ENCODE measurements at places on chromosomes 12 and 14.

- no peak for DNase-seq
Measured at GRCh38 chr12:121538699-121539061, 42.1 kb downstream of the KDM2B start.

DNA sequence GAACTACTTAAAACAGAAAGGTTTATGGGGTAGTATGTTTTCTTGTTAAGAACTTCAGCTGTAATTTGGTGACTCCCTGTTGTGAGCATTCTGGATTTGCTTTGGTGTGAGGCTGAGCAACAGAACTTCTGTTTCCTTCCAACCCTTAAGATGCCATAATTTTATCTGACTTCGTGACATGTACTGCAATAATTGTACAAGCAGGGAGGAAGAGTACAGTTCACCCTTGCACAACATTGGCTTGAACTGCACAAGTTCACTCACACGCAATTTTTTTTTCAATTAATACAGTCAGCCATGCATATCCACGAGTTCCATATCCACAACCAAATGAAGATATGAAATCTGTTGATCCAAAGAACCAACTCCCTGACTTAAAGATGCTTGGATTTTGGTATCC lies 42.9 kb upstream of the ANKS1B start:
- DNase-seq: no peak

- no peak for DNase-seq
Measured at GRCh38 chr12:120687578-120688289, 785 bp downstream of the MLEC start.

GRCh38 chr12:132375747-132376463 lies 46.5 kb upstream of the GALNT9 start:
- no peak for DNase-seq

- DNase-seq: no peak
Measured at GRCh38 chr12:32490801-32491200, 91.4 kb downstream of the FGD4 start.

DNA sequence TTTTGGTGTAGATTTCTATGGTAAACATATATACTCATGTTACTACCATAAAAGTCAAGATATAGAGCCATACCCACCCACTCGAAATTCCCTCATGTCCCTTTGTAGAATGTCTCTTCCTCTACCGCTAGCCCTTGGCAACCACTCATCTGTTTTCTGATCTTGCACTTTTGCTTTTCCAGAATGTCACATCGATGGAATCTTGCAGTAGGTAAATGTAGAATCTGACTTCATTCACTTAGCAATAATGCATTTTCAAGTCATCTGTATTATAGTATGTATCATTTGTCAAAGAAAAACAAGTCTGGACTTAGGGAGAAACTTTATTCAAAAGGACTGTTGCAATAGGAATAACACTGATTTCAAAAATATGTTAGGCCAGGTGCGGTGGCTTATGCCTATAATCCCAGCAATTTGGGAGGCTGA lies 19.3 kb upstream of the CLEC2D start:
- DNase-seq: no peak

- no peak for DNase-seq
Measured at GRCh38 chr12:87925021-87925420, 104.2 kb downstream of the C12orf50 start.

GRCh38 chr12:47547077-47547476 lies 158.8 kb downstream of the RPAP3 start:
- no peak for DNase-seq

- DNase-seq: peak; percentile 33
Measured at GRCh38 chr14:71720978-71721624, 211.1 kb upstream of the RGS6 start.

- DNase-seq: peak; percentile 50
Measured at GRCh38 chr14:90820958-90821357, 4.7 kb upstream of the TTC7B start.

- peak; percentile 92 for DNase-seq
Measured at GRCh38 chr12:9118158-9118557, 2.4 kb upstream of the A2M start.

- DNase-seq: peak; percentile 12
Measured at GRCh38 chr14:35821564-35822411, 4.3 kb upstream of the BRMS1L start.

DNA sequence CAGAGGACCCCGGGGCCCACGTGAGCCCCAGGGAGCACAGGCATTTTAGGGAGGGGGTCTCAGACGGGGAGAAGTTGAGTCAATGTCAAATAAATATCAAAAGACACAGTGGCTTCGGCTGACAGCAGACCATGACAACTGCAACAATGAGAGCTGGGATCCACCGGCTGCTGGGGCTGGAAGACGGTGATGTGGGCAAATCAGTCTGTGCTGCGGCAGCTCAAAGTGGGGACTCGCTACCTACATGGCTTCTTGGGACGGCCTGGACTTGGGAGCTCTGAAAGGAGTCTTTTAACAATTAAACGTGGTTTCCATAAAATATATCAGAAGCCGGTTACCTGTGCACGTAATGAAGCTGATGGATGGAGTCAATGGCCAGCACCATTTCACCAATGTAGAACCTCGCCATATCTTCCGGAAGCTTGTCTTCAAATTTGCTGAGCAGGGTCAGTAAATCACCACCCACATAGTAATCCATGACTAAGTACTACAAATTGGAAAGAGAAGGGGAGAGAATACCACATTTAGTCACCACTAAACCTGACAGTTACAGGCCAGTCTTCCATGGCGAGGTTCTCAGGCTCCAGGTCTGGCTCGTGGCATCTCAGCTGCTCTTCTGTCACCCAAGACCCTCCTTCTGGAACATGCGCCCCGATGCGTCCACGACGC lies 58.0 kb downstream of the CDC42BPB start:
- no peak for DNase-seq

- peak; percentile 22 for DNase-seq
Measured at GRCh38 chr12:118237052-118237665, 101.2 kb downstream of the PEBP1 start.

- no peak for DNase-seq
Measured at GRCh38 chr14:36979863-36980262, 192.5 kb downstream of the SLC25A21 start.

DNA sequence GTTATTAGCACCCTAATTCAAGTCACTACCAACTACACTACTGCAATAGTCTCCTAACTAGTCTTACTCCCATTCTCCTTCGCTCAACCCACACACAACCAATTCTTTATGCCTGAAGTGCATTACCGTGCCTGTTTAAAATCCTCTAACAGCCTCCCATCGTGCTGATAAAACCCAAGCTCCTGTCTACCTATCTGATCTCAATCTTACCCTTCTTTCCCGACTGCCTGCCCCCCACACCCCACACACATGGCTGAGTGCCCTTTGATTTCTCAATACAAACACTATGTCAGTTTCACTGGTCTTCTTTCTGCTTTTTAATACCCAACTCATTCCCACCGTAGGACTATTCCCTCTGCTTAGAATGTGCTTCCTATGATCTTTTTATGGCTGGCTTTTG lies 59.9 kb downstream of the SPPL3 start:
- no peak for DNase-seq

DNA sequence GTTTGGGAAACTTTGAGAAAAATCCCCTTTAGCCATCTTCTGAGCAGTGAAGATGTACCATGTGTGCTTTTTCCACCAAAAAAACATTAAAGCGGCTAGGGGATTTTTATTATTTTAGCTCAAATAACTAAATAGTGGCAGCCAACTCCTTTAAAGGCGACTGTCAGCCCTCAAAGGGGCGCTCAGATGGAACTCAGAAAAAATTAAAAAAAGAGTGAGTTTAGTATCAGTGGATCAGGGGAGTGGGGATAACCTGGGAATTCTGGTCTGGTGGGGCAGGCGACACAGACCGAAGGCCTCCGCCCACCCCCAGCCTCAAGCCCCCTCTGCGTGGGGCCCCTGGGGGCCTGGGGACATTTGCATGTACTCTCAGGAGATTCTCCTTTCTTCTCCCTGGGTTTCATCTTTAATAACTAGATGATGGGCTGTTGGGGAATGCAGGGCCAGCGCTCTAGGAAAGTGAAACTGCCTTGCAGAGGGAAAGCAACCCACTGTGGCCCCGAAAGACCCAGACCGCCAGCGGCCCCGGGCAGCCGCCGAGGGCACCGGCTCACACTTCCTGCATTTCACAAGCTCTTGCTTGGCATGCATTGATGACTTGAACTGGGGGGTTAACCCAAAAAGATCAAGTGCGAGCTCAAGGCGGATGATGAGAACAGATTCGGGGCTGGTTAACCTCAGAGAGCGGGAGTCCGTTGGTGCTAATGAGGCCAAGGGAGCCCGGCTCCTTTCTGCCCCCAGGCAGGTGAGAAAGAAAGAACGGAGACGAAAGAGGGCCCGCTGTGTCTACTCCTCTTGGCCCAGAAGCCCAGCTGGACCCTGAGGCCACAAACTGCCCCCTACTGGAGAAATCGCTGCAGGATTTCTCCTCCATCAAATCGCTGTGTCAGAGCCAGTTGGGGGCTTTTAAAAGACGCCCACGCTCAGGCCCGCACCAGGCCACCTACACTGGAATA lies 7.3 kb upstream of the BATF start:
- no peak for DNase-seq

GRCh38 chr12:87660987-87661774 lies 368.0 kb downstream of the C12orf50 start:
- DNase-seq: no peak

DNA sequence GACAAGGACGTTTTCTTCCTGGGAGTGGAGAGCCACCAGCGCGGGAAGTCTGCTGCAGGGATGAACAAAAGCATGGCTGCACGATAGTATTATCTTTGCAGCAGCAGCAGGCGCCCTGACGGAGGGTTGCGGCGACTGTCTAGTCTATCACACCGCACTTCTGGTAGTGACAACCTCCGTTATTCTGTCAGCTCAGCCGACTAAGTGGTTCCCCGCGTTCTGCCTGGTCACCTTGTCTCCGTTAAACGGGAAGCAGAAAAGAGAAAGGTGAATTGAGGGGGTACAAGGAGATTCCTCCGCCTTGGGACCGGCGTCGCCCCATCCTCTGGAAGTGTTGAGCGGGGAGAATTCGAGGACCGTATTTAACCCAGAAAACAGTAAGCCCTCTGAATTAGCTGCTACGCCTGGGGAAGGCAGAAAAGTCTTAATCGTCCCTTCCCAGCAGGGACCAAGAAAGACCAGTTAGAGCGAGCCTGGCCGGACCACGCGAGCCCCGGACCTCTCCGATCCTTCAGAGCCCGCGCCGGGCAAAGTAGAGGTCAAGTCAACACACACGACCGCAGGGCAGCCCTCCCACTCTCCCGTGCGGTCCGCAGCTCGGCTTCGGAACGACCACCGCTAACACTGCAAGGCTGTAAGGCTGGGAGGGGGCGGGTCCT lies 536 bp upstream of the DAAM1 start:
- DNase-seq: peak; percentile 44

DNA sequence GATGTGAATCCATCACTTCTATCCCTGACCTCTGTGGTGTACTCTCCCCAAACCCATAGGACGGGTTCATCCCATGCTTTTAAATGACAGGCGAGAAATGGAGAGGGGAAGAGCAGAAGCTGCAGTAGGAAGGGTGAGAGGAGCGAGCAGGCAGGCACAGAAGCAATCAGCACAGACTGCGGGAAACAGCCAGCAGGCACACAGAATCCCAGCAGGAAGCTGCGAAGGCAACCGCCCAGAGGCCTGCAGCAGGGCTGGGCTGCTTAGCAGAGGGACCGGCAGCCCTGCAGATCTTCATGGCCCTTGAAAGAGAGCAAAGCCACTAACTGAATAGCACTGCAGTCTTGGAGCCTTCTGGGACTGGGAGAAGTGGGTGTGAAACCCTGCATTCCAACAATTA lies 287.0 kb upstream of the FKBP4 start:
- no peak for DNase-seq

GRCh38 chr14:76375947-76376404 lies at the start of gene ESRRB:
TSS of gene ESRRB (plus strand) at chr14:76376137. CDS start at chr14:76376402, 265 bp downstream.
- no peak for DNase-seq

GRCh38 chr14:63893701-63894458 lies 41.1 kb downstream of the SYNE2 start:
- DNase-seq: no peak

GRCh38 chr12:27190761-27191160 lies 53.3 kb upstream of the STK38L start:
- no peak for DNase-seq

Measured in GDM1 (cell line).